ENCODE measurements at places on chromosomes 4 and X.

- DNase-seq = peak; percentile 67
These were observed 156.1 kb downstream of the AFAP1 start for GRCh38 chr4:7783541-7783940.

- DNase-seq = peak; percentile 43
These were observed 16.3 kb downstream of the PROM1 start for GRCh38 chr4:16067515-16067914.

- no peak for DNase-seq
These were observed 122.5 kb downstream of the PTTG2 start for GRCh38 chr4:38082424-38083385.

DNA sequence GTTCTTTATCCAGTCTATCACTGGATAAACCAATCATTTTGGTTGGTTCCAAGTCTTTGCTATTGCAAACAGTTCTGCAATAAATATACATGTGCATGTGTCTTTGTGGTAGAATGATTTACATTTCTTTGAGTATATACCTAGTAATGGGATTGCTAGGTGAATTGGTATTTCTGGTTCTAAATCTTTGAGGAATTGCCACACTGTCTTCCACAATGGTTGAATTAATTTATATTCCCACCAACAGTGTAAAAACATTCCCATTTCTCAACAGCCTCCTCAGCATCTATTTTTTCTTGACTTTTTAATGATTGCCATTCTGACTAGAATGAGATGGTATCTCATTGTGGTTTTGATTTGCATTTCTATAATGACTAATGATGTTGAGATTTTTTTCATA lies 791.7 kb upstream of the AGA start:
- no peak for DNase-seq

DNA sequence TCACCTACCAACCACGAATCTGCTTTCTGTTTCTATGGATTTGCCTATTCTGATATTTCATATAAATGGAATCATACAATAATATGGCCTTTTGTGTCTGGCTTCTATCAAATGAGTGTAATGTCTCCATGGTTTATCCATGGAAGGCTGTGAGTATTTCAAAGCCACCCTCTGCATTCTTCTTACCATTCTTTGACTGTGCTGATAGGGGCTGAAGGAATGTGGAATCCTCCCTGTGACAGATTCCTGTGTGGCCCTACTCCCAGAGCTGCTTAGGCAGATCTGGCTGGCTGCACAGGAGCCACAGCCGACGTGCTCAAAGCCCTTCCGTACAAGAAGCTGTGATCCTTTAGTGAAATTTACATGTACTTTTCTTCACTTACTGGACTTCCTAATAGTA lies 163.2 kb downstream of the HS6ST2 start:
- DNase-seq = no peak
